ENCODE measurements at places on chromosomes 4 and X. TPM values are rescaled to one million over a fixed set of nuclear protein-coding genes. Genes with fewer than 3 reads are reported as not detected.

- no peak for DNase-seq
Observed at GRCh38 chrX:68428431-68428830, 4.9 kb downstream of the OPHN1 start.

GRCh38 chrX:21369613-21370012 is 4.6 kb upstream of the CNKSR2 start:
- DNase-seq: no peak

DNA sequence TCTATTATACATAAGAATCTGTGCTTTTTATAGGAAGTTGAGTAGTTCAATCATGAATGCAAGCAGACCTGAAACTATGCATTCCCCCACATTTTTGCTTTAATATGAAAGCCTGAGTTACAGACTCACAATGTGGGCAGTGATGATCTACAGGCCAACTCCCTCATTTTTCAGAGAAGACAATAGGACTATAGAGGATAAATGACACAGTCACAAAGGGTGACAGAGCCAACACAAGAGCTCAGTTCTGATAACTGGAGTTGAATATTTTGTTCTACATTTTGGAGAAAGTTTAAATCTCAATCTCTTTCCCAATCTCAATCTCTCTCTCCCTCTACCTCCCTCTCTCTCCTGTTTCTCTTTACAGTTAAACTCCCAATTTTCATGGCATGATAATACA is 27.0 kb downstream of the MBNL3 start:
- no peak for DNase-seq

- DNase-seq: no peak
Observed at GRCh38 chrX:97846718-97847237, 963.1 kb downstream of the RPA4 start.

- no peak for DNase-seq
Observed at GRCh38 chr4:4460759-4461158, 73.9 kb downstream of the NSG1 start.

GRCh38 chrX:8272821-8273220 is 101.8 kb upstream of the VCX2 start:
- no peak for DNase-seq

DNA sequence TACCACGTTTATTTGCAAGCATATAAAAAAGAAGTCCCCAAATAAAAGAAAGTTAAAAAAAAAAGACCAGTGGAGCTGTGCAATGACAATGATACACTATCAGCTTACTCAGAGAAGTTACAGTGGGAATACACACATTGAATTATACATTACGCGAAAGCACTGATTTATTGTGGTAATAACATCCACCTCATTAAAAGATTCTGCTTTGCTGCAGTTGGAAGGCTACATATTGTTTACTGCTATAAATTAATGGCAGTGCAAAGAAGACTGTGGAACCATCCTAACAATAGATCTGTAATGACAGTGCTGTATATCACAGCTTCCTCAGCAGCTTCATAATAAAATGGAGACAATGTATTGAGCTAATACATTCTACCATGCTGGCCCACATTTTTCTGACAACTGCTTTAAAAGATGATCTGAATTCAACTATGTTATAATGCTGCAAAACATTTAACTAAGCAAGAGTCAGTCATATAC is 142.5 kb upstream of the MAB21L2 start:
- DNase-seq: no peak

GRCh38 chr4:108130955-108131354 is 37.8 kb downstream of the LEF1 start:
- DNase-seq: no peak

DNA sequence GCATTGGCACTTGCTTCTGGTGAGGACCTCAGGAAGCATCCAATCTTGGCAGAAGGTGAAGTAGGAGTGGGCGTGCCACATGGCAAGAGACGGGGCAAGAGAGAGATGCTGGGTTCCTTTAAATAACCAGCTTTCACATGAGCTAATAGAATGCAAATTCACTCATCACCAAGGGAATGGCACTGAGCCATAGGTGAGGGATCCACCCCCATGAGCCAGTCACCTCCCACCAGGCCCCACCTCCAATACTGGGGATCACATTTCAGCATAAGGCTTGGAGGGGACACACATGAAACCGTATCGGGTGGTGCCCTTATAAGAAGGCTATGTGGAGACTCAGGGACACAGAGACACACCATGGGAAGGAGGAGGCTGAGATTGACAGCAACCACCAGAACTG is 140.0 kb upstream of the MSX1 start:
- DNase-seq: no peak

DNA sequence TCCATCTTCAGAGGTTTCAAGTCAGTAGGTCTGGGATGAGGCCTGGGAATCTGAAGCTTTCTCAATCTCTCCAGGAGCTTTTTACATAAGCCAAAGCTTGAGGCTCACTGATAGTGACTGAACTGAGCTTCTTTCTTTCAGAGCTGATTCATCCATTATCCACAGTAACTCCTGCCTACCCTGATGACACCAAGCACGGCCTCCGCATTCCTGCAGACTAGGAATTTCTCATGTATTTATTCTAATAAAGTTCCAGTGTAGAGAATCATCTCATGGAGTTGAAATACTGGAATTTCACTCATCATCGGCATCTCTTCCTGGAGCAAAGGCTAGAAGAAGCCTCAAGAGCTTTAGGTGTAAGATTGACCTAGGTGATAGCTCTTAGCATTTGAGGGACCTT is 12.1 kb upstream of the DCTD start:
- no peak for DNase-seq

GRCh38 chr4:1285790-1286553 is 3.7 kb upstream of the MAEA start:
- DNase-seq: no peak

DNA sequence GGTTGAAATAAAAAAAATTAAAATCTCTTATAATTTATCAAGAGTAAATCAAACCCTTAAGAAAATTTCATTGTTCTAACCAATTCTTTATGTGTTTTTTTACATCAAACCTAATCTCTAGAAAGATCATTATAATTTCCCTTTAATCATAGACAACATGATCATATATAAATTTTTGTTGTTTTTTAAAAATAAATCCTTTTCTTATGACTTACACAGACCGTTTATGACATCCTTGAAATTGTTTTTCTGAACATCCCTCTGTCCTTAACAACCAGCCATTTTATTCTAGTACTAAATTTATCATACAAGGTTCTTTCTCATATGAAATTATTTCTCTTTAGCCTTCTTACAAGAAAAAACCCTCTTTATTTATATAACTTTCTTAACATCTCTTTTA is 62.7 kb upstream of the GABRE start:
- DNase-seq: no peak

DNA sequence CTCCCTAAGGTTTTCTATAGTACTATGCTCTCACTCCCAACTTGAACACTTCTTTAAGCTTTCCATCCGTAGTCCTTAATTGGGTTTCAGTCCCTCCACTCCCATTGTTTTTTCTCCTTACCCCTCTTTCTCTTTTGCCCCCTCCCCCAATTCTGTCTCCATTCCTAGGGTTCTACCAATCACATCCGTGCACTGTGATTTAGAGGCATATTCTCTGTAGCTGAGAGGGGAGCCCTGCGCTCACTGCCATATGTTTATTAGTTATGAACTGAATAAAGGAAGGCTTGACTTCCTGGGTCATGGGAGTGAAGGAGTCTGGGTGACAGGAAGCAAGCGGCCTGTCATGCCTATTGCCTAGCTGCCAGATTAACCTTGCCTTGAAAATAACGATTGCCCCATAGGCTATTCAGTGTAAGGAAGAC is 471 bp downstream of the MCTS1 start:
- DNase-seq: no peak

- DNase-seq: peak; percentile 60
Observed at GRCh38 chr4:6869944-6870343, 39.7 kb upstream of the TBC1D14 start.

DNA sequence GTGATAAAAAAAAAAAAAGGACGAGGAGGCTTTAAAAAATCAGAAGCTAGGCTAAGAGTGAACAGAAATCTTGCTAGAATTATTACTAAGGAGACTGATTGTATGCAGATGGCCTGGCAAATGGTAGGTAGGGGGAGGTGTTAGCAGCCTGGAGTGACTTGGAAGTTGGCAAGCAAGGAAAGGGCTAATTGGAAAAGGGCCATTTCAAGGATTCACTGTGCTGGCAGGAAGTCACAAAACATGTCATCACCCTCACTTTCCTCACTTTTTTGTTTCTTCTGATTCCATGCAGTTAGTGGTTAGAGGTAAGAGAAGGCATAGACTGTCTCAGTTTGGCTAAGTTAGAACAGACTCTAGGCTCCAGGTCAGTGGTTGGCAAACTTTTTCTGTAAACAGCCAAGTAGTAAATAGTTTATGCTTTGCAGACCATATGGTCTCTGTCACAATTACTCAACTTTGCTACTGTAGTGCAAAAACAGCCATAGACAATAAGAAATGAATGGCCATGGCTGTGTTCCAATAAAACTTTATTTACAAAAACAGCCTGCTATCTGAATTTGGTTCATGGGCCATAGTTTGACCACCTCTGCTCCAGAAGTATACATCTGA is 646.5 kb upstream of the ACTRT1 start:
- DNase-seq: no peak

- no peak for DNase-seq
Observed at GRCh38 chr4:5746829-5747737, 36.1 kb downstream of the EVC start.

GRCh38 chrX:135513130-135513515 is 7.3 kb upstream of the INTS6L start:
- DNase-seq: no peak

GRCh38 chrX:132369617-132370326 is 119.1 kb downstream of the MBNL3 start:
- DNase-seq: no peak

- DNase-seq: no peak
Observed at GRCh38 chr4:87732033-87732765, 67.2 kb upstream of the IBSP start.

- DNase-seq: no peak
Observed at GRCh38 chr4:37400241-37400881, 155.8 kb downstream of the NWD2 start.

GRCh38 chrX:31061091-31061490 is 10.8 kb downstream of the FTHL17 start:
- DNase-seq: no peak

DNA sequence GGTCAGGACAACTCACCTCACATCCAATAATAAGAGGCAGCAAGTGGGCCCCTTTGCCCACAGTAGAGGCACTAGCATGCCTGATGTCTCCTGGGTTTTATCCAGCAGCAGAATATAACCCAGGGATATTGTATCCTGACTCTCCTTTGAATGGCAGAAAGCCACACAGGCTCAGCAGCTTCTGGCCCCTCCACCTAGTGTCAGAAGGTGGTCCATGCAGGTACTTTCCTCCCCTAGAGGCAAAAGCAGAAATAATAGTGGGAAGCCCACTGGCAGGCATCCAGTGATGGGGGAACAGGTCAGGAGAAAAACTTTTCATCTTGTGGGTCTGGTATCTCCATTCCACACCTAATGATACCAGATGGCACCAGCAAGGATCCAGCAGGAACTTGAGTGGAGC is 75.5 kb upstream of the IRS4 start:
- DNase-seq: no peak

GRCh38 chr4:139764686-139765310 is 99.2 kb downstream of the MGST2 start:
- DNase-seq: no peak

DNA sequence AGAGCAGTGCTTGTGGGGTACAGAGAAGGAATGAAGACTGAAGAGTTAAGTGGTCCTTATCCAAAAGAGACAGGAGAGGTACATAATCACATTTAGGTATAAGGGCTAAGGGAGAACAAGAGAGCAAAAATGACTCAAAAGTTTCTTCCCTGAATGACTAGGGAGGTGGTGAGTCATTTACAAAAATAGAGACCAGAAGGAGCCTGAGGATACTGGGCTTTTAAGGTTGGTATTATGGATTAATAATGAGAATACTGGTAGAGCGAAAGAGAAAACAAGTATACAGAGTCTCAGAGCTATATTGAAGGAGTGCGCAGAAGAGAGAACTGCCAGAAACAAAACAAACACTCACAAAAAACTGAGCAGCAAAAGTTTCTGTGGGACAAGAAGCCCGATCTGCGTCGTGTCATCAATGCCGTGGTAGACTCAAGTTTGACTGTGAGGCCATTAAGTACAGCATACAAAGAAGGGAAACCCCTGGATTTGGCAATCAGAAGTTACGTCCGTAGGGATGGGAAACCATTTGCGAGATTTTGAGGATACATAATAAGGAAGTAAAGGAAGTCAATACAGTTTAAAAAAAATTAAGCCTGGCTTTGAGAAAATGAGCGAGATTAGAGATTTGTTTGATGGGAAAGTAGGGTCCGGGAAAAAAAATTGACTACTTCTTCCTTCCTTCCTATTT is 129.1 kb upstream of the STIM2 start:
- no peak for DNase-seq

DNA sequence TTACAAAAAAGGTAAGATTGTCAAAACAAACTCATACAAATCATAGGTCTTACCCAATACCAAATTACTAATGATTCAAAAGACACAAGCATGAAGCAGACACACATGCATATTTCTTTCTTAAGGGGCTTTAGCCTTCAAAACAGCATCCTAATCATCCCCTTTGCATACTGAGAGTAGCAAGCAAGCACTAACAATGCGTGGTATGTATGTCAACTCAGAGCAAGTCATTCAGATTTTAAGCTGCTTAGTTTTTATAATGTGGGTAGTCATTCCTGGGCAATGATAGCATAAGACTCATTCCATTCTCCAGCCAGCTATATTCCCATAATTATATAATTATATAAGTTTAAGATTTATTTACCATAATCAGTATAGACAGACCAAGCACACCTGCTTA is 219.6 kb downstream of the DKK2 start:
- DNase-seq: no peak

- DNase-seq: no peak
Observed at GRCh38 chr4:150580306-150580705, 1.6 kb upstream of the MAB21L2 start.

GRCh38 chrX:41180194-41180908 is 95.1 kb downstream of the USP9X start:
- no peak for DNase-seq

DNA sequence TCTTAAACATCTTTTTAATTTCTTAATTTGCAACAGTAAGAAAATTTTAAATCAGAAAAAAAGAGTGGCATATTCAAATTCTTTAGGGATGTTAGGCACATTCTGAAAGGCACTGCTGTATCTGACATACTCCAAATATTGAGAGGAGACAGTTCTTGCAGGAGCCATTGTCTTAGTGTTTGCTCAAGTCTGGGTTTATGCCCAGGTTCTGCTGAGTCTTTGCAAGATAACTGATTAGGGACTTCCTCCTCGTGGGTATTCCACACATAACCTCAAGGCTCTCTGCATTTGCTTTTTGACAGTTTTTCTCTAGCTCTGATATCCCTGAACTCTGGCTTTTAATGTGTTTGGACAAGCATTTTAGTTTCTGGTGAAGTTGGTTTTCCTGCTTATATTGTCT is 52.6 kb downstream of the RPS3A start:
- DNase-seq: no peak

- no peak for DNase-seq
Observed at GRCh38 chrX:20352504-20352903, 85.8 kb upstream of the RPS6KA3 start.

GRCh38 chr4:44869222-44869882 is 143.0 kb upstream of the GNPDA2 start:
- DNase-seq: no peak

The FRMPD4 gene
- total RNA-seq: 0.07 TPM

The LRCH2 gene
- total RNA-seq: 1.0 TPM

The CXCL1 gene
- total RNA-seq: 1.8 TPM

The ARAF gene
- 118 TPM for total RNA-seq

The IL13RA1 gene
- 32.8 TPM for total RNA-seq

The SLC25A14 gene
- 3.5 TPM for total RNA-seq

The EGF gene
- 92.4 TPM for total RNA-seq

The NR3C2 gene
- 7.5 TPM for total RNA-seq

The WDR19 gene
- total RNA-seq: 4.2 TPM

The NOX1 gene
- not detected for total RNA-seq

The NSG1 gene
- total RNA-seq: not detected

The AKAP4 gene
- total RNA-seq: not detected

The SLC9A6 gene
- 8.9 TPM for total RNA-seq

The IL3RA gene
- 6.2 TPM for total RNA-seq

Measured in psoas muscle (tissue), 8 donors.